Vagina (tissue), 2 donors: ENCODE measurements at places on chromosomes 11 and 22. TPM values are rescaled to one million over a fixed set of nuclear protein-coding genes. Genes with fewer than 3 reads are reported as not detected.

- no peak for DNase-seq
Measured at GRCh38 chr22:44697423-44698141, 4.4 kb upstream of the PRR5 start.

DNA sequence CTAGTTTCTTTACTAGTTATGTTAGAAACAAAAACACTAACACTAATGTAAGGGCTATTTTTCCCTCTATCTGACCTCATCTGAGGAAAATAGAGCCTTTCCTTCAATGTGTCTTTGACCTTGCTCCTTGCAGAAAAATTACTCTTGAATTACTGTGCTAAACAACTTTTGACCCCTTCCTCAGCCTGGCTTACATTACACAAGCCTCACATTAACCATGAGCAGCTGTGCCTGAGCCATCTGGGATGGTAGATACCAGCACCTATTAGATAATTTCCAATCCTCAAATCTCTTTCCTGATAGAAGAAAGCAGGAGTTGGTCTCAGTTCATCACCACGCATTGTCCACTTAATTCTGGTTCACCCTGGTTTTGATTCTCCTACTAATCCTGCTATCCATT, 134.4 kb upstream of the NCAM1 start:
- DNase-seq: no peak

DNA sequence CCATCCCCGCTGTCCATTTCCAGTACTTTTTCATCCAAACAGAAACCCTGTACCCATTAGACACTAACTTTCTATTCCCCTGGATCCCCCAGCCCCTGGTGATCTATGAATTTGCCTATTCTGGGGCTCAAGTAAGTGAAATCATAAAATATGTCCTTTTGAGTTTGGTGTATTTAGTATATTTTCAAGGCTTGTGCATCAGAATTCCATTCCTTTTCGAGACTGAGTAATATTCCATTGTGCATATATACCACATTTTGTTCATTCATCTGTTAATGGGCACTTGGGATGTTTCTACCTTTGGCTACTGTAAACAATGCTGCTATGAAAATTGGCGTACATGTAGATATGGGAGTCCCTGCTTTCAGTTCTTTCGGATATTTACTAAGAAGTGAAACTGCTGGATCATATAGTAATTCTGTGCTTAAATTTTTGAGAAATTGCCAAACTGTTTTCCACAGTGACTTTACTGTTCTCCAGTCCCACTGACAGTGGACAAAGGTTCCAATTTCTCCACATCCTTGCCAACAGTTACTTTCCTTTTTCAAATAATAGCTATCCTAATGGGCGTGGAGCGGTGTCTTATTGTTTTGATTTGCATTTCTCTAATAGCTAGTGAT, 16.1 kb downstream of the APLP2 start:
- no peak for DNase-seq

DNA sequence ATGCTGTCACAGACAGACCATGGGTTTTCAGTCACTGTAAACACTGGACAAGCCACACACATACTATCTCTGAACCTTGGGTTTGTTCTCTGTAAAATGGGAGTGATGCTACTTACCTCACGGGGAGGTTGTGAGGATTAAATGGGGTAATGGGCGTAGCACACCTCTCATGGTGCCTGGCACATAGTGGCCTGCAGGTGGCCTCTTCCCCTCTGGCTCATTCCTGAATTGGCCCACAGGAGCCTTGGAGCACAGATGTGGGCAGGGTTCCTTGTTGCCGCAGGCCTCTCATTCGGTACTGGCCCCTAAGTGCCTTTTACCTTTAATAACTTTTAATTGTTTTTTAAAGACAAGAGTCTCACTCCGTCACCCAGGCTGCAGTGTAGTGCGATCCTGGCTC, 11.7 kb downstream of the MICAL2 start:
- no peak for DNase-seq

- no peak for DNase-seq
Measured at GRCh38 chr11:11788063-11788710, 53.6 kb upstream of the USP47 start.

GRCh38 chr22:37459206-37459605, 27.0 kb downstream of the MFNG start:
- DNase-seq: no peak

DNA sequence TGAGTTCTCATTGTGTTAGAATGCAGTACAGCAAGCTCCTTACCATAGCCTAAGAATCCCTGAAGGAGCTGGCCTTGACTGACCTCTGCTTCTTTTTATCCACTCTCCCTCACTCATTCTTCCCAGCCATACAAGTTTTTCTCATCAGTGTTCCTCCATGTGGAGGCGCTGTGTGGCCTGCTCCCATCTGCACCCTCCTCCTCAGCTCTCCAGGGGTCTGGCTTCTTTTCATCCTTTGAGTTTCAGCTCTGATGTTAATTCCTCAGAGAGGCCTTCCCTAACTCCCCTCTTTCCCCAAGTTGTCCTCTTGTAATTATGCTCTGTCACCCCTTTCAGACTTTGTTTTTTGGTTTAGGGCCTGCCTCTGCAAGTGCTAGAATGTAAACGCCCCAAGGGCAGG, 144.8 kb downstream of the WNT7B start:
- no peak for DNase-seq

- no peak for DNase-seq
Measured at GRCh38 chr22:41636467-41636866, 15.4 kb downstream of the XRCC6 start.

DNA sequence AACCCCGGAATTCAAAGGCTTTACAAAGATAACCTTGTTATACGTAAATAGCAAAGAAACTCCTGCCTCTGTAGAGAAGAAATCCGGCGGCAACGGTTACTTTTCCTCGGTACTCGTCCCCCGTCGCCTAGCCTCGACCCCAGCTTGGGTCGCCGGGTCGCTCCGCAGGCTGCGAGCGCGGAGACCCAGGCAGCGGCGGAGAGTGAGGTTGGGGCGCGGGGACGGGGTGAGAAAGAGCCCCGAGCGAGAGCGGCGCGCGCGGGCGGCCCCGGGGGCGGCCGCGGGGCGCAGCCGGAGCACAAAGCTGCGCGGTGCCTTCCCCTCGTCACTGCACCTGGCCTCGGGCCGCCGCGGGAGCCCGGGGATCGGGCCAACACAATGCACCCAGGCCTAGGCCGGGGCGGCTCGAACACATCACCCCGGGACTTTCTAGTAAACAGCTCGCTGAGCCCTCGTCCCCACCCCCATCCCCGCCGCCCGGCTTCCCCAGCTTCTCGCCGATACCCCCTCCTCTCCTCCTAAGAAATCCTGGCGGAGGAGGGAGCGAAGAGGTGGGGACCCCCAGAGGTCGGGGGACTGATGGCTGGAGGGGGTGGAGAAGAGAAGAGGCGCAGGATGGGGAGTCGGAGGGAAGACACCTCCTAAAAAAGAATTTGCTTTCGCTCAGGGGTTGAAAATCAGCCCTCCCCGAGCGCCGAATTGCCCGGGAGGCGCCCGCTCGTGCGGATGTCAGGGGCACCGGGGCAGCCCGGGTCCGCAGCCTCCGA, 845 bp downstream of the MPPED2 start:
- no peak for DNase-seq

The ZNF408 gene
- 12.5 TPM for total RNA-seq

The PDGFB gene
- 4.7 TPM for total RNA-seq

The SLC1A2 gene
- 4.7 TPM for total RNA-seq
